ENCODE measurements at places on chromosomes 3 and 15.
A peak's percentile ranks its signal among the peaks of the same experiment; 100 is the strongest.

- no peak for DNase-seq
These were observed 16.6 kb downstream of the SEMA3F start for GRCh38 chr3:50171540-50172301.

- no peak for DNase-seq
These were observed 238.0 kb downstream of the SHOX2 start for GRCh38 chr3:157868196-157868595.

DNA sequence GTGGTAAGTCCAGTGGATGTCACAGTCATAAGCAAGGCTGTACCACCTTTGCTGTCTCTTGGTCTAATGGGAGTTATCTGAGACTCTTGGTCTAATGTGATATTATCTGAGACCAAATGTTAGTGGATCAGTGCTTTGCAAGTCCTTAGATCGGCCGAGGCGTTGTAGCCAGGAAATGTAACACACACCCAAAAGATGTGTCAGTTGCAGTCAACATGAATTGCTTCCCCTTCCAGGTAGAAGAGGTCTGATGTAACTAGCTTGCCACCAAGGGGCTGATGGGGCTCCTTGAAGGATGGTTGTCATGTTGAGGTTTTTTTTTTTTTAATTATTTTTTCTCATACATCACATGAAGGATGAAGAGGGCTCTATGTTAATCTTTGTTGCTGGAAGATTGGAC lies 45.4 kb upstream of the RAF1 start:
- no peak for DNase-seq

- no peak for DNase-seq
These were observed 40.1 kb downstream of the CDCP1 start for GRCh38 chr3:45105855-45106671.

DNA sequence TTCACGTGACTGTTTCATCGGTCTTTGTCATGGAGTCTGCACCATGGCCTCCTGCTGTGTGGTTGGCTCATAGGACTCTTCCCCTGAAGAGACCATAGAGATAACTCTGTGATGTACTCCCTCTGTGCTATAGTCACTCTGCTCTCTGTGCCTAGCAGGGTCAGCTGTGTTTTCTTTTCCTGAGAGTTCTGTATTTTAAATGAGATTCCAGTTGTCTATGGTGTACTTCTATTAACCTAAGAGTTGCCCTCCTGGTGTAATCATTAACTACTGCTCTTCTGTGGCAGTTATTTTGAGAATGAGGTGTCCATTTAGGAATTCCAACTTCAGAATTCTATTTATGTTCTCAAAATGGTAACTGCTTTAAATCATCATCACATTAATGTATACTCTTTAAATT lies 114.5 kb upstream of the ARPP21 start:
- no peak for DNase-seq

GRCh38 chr15:78050826-78051225 lies 26.7 kb downstream of the TBC1D2B start:
- no peak for DNase-seq

DNA sequence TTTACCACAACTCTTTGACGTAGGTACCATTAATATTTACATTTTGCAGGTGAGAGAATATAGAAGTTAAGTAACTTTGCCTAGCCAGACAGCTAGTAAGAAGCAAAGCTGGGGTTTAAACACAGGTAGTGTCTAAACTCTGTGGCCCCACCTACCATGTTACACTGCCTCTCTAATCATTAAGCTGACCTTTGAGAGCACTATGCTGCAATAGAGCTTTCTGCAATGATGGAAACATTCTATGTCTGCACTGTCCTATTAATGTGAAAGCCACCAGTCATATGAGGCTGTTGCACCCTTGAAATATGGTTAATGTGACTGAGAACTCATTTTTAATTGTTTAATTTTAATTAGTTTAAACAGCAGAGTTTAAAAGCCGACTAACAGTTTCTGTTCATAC lies 6.3 kb upstream of the RARB start:
- no peak for DNase-seq

DNA sequence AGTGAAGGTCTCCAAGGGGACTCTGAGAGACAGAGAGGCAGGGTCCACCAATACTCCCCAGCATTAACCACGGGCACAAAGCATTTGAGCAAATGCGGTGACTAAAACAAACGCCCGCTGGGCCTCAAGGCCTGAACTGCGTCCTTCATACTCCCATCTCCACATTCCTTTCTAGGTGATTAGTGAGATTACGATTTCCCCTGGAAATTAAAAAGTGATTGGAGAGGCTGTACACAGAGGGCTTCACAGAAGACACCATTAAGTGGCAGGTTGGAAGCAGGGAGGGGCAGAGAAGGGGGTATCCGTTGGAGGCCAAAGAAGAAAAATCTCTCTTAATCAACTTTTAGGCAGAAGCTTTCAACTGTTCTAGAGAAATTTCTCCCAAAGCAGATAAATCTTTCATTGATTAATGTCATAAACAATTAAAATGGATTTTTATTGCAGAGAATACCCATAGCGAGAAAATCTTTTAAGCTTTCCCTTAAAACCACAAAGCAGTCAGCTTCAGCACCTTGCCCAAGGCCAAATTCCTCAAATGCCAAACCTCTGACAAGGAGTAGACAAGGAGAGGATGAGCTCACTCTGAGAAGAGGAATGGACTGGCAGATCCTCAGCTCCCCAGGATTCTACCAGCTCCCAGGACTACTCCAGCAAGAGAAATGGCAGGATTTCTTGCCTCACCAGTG lies 38.2 kb downstream of the MB21D2 start:
- no peak for DNase-seq

- no peak for DNase-seq
These were observed 303.6 kb upstream of the ARPP21 start for GRCh38 chr3:35335703-35336102.

DNA sequence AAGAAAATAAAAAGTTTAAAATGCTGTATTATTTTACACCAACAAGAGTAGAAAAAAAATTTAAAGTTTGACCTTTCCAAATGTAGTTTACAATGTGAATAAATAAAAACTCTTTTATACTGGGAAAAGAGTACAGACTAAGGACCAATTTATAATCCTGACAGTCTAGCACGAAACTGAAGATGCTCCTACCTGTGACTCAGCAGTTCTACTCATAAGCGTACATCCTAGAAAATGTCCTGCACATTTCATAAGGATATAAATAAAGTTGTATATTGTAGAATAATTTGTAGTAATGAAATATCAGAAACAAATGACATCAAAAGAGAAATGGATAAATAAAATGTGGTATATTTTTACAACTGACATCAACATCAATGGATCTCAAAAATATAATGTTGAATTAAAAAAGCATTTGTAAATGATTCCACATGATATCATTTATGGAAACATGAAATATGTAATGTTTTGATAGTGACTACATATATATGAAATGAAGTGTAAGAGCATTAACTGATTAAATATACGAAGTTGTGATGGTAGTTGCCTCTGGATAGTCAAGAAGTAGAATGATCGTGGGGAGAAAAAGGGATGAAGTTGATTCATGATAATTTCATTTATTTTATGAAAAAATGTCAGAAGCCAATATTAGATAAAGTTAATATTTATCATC lies 161.3 kb upstream of the CBLB start:
- no peak for DNase-seq

DNA sequence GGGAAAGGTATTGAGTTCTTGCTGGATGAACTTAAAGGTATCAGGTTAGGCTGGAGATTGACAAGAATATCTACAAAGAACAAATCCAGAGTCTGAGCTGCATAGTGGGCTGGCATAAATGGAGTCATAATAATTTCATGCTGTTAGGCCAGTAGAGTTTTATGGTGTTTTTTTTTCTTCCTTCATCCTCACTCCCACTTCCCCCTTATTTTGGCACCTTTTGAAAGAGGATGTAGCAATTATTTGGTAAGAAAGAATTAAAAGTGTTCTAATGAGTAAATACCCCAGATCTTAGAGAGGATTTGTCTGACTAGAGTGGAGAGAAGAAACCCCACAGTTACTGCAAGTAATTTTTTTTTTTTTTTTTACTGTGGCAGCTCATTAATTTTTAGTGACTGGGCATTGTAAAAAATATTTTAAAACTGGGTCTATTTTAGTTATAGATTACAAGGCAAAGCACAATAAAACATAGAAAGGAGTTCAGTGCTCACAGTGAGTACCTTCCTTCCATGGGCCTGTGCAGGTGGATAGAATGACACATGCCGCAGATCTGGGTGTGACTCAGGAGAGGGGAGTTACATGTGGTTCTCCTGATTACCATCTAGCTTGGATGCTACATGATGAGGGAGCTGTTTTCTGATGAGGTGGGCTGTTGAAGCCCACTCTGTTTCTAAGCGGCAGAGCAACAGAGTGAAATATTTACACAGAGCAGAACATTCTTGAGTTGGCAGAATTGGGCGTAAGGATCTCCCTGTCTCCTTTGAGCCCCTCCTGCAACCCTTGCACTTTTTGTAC lies 5.3 kb downstream of the EDEM1 start:
- peak; percentile 79 for DNase-seq

DNA sequence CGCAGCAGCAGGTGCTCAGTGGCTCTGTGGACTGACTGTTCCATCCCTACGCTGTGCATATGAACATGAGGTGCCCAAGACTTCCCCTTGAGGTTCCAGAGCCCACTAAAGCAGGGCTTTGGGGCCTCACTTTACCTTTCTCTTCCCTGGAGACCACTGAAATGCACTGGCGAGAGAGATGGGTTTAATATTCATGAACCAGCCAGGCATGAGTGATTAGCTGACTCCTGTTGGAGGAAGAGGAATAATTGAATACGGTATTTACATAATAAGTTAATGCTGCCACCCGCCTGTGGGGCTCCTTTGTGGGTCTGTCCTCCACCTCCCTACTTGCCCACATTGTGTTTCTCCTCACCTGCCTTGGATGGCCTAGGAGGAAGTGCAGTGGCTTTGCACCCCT lies 263.4 kb downstream of the TLE3 start:
- DNase-seq, result no peak

GRCh38 chr3:95731753-95732152 lies 1082.6 kb upstream of the EPHA6 start:
- no peak for DNase-seq

DNA sequence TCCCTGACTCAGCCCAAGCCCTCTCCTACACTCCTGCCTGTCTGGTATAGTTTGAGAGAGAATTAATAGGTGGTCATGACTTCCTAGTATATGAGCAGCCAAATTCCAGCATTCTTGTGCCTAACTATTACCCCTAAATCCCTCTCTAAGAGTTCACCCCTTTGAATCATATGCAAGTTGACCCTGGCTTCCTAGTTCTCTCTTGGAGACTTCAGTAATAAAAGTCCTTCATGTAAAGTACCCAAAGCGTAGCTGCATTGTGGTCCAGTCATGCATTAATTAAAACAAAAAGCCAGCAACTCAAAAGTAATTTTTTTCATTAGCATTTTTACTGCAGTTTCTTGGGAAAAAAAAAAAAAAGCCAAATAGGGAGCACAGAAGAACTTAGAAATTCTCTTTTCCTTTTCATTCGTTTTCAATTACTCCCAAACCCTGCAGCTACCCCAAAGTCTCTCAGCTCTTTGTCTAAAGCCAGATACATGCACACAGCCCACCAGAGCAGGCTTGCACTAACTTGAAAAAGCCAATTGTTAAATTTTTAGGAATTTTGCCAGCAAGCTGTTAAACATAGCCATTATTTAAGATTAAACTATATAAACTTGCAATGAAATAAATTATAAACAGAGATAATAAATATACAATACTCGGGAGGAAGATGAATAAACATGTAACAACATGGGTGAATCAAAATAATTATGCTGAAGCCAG lies 50.1 kb upstream of the STT3B start:
- DNase-seq, result no peak

- no peak for DNase-seq
These were observed 19.5 kb downstream of the SLC7A14 start for GRCh38 chr3:170566413-170566812.

DNA sequence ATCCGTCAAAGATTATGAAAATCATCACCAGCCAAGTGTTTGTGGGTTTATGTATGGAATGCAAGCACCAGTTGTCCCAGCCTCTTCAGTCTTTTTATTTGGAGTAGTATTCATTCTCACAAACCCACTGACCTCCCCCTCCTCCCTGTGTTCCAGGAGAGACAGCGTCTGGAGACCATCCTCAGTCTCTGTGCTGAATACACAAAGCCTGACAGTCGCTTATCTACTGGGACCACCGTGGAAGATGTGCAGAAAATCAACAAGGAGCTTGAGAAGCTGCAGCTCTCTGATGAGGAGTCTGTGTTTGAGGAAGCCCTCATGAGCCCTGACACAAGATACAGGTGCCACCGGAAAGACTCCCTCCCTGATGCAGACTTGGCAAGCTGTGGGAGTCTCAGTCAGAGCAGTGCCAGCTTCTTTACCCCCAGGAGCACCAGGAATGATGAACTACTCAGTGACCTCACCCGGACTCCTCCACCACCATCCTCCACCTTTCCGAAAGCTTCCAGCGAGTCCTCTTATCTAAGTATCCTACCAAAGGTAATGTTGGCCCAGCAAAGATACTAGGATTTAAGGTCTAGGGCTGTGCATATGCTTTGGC lies 54.2 kb downstream of the PHLDB2 start:
- no peak for DNase-seq

DNA sequence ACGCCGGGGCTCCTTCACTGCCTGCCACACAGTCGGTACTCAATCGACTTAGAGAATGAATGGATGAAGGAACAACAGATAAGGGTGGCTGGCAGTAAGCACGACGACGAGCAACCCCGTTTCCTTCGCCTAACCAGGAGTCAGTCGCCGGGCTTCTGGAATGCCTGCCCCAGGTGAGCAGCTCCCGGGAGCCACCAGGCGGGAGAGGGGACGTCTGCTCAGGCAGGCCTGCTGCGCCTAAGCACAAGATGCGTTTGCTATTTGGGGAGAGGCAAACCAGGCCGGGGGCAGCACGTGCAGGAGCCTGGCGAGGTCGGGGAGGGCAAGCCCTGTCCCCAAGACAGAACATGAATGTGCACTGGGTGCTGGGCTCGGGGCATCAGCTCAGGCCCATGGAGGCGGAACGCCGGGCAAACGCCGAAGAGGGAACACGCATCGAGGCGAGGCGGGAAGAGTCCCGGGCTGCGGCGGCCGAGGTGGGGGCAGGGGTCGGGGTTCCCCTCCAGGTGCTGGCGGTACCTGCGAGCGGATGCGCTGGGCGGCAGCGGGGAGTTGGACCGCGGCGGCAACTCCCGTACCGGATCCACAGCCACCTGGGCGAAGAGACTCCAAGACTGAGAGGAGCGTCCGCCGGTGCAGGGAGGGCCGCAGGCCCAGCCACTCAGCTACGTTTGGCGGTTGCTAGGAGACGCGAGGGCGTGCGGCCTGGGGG lies at the start of gene CFAP92:
TSS of gene CFAP92 (minus strand) at position 616 of the 712 bp plus-strand sequence. CDS start 772 bp downstream, outside the sequence.
- DNase-seq, result no peak

GRCh38 chr3:32562640-32563039 lies 8.0 kb downstream of the DYNC1LI1 start:
- DNase-seq, result no peak

GRCh38 chr15:25897658-25898057 lies 34.5 kb upstream of the ATP10A start:
- DNase-seq, result no peak
